ENCODE measurements at places on chromosomes 7 and 10. TPM values are rescaled to one million over a fixed set of nuclear protein-coding genes. Genes with fewer than 3 reads are reported as not detected.

GRCh38 chr10:86651631-86652331 lies 2.6 kb upstream of the OPN4 start:
- no peak overlapping the region for H3K27ac ChIP-seq
- H3K4me1 ChIP-seq = no peaks in the 10 kb centered on the region
- no peaks in the 10 kb centered on the region for H3K27me3 ChIP-seq
- no peak for DNase-seq
- no peak overlapping the region for H3K4me3 ChIP-seq

DNA sequence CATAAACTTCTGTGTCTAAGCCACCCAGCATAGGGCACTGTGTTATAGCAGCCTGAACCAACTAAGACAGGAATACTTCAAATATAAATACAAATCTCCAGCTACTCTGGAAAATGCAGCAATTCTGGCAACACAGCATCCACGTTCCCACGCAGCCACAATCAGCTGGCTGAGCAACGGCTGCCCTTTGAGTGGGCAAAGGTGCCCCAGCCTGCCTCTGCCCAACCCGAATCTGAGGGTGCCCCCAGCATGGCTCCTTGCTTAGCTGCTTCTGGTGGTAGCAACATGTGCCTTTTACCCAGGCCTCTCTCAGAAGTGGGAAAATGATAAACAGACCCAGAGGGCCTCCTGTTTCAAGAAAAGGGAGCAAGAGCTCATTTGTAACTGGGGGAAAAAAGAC lies 12.0 kb downstream of the DRGX start:
- DNase-seq = no peak
- no peak overlapping the region for H3K27ac ChIP-seq
- no peaks in the 10 kb centered on the region for H3K4me1 ChIP-seq
- H3K4me3 ChIP-seq = no peak overlapping the region
- H3K36me3 ChIP-seq = no peaks in the 10 kb centered on the region

GRCh38 chr10:31025142-31025541 lies 6.5 kb downstream of the ZNF438 start:
- H3K4me1 ChIP-seq = peaks cover 4% of the 10 kb centered on the region
- no peak overlapping the region for H3K27ac ChIP-seq
- H3K36me3 ChIP-seq = no peaks in the 10 kb centered on the region
- H3K27me3 ChIP-seq = no peaks in the 10 kb centered on the region
- no peak for DNase-seq

DNA sequence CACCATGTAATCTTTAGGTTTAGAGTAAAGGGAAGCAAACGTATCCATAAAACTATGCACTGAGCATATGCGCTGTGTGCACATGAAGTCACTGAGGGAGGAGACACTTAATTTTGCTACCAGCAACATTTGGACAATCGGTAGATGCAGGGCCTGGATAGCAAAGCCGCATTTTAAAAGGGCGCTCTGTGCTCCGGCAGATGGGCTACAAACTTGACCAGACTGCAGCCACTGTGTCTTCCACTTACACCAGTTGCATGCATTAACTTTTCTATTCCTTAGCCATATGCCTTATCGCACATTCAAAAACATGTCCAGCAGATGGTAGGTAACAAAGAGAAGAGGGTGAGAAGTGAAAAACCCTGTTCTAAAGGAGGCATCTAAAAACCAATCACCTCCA lies 18.3 kb downstream of the FAM171A1 start:
- H3K27me3 ChIP-seq = no peaks in the 10 kb centered on the region
- DNase-seq = no peak
- H3K36me3 ChIP-seq = no peaks in the 10 kb centered on the region
- peaks cover 14% of the 10 kb centered on the region for H3K4me1 ChIP-seq

DNA sequence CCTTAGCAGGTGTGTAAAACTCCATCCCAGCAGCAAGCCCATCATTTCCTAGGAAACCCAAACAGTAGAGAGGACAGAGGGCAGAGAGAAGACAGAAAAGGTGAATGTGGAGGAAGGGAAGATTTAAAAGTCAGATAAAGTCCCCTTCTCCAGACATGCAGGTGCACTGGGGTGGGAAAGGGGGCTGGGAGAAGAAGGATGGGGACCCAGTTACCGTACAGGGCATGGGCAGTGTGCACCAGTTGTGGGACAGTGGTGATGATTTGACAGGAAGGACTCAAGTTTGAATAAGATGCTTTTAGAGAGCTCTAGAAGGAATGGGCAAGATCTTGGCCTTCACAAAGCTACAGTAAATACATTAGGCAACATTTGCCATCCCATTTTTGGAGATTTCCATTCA lies 110.7 kb upstream of the PLXNA4 start:
- no peaks in the 10 kb centered on the region for H3K27me3 ChIP-seq
- no peaks in the 10 kb centered on the region for H3K36me3 ChIP-seq
- DNase-seq = no peak
- H3K4me3 ChIP-seq = no peak overlapping the region

Gene TRPV5
- not detected for total RNA-seq

DNA sequence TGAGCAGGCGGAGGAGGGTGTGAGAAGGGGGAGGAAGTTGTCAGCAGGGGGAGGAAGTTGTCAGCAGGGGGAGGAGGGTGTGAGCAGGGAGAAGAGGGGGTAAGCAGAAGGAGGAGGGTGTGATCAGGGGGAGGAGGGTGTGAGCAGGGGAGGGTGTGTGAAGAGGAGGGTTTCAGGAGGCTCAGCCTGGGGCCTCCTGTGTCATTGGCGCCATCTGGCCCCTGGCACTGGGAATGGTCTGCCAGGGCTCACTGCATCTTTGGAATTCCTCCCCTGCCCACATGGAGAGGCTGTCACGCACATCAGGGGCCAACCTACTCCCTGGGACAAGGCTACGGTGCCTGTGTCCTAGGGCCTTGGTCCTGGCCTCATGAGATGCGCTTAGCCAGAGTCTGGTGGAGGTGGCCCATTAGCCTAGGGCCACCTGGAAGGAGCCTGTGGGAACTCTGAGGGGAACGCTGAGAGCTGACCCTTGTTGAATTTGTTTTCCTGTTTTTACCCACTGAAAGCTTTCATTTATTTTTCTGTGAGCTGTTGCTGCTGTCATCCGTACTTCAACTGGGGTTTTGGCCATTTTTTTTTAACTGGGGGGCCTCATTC lies 18.0 kb downstream of the CAMK2B start:
- H3K27ac ChIP-seq = no peak overlapping the region
- H3K4me1 ChIP-seq = peaks cover 9% of the 10 kb centered on the region
- DNase-seq = peak; percentile 44
- no peaks in the 10 kb centered on the region for H3K36me3 ChIP-seq

GRCh38 chr7:22589641-22590201 lies 89.7 kb upstream of the STEAP1B start:
- H3K27ac ChIP-seq = peak overlapping the region; percentile 95
- no peaks in the 10 kb centered on the region for H3K36me3 ChIP-seq
- peak overlapping the region; percentile 48 for H3K4me3 ChIP-seq
- peaks cover 55% of the 10 kb centered on the region for H3K4me1 ChIP-seq
- H3K27me3 ChIP-seq = no peaks in the 10 kb centered on the region
- peak; percentile 91 for DNase-seq

GRCh38 chr7:155992538-155992937 lies 180.3 kb upstream of the SHH start:
- H3K36me3 ChIP-seq = no peaks in the 10 kb centered on the region
- no peak for DNase-seq
- no peaks in the 10 kb centered on the region for H3K4me1 ChIP-seq
- H3K4me3 ChIP-seq = no peak overlapping the region
- no peaks in the 10 kb centered on the region for H3K27me3 ChIP-seq
- no peak overlapping the region for H3K27ac ChIP-seq

GRCh38 chr7:7914547-7914946 lies 54.0 kb upstream of the GLCCI1 start:
- DNase-seq = no peak
- no peaks in the 10 kb centered on the region for H3K36me3 ChIP-seq
- no peaks in the 10 kb centered on the region for H3K27me3 ChIP-seq
- no peaks in the 10 kb centered on the region for H3K4me1 ChIP-seq
- H3K4me3 ChIP-seq = no peak overlapping the region
- no peak overlapping the region for H3K27ac ChIP-seq

GRCh38 chr10:96285331-96285752 lies 14.0 kb upstream of the BLNK start:
- H3K27me3 ChIP-seq = peaks cover 4% of the 10 kb centered on the region
- H3K4me1 ChIP-seq = no peaks in the 10 kb centered on the region
- DNase-seq = no peak
- H3K4me3 ChIP-seq = no peak overlapping the region

Gene SPDYE6
- not detected for total RNA-seq

Gene FANK1
- total RNA-seq = 1.4 TPM

GRCh38 chr10:131909014-131909808 lies 8.4 kb downstream of the PPP2R2D start:
- no peak overlapping the region for H3K4me3 ChIP-seq
- H3K4me1 ChIP-seq = no peaks in the 10 kb centered on the region
- H3K36me3 ChIP-seq = peaks cover 12% of the 10 kb centered on the region

Gene TMEM178B
- total RNA-seq = not detected

DNA sequence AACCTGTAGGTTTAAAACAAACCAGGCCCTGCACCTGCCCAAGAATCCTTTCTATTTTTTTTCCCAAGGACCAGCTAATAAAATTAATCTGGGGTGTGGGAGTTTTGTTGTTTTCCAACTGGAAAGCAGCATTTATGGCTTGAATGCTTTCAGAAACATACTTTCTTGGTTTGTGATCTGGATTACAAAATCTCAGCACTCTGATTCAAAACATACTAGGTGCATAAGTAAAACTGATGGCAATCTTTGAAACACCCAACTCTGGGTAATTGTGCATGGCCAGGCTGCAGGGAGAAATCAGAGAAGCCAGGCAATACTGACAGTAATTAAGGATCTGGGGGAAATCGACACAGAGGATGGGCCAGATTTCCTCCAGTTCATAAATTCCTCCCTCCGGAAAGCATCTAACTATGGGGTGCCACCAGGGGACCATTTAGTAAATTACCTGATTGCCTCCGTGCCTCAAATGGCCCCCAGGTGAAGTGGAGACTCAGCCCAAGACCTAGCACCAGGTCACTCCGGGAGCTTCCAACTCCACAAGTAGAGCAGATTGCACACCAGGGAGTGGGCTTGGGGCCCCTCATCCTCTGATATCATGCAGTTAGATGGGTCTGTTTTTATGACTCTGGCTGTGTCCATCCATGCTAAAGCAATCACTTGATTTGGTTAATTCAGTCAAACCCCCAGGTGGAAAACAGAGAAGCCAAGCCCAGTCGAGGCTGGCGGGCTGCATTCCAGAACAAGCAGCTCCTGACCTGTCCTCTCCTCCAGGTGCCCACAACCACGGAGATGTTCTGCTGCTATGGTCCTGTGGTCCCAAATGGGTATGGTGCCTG lies 15.2 kb upstream of the C10orf53 start:
- no peaks in the 10 kb centered on the region for H3K27me3 ChIP-seq
- H3K36me3 ChIP-seq = no peaks in the 10 kb centered on the region
- no peaks in the 10 kb centered on the region for H3K4me1 ChIP-seq
- H3K27ac ChIP-seq = no peak overlapping the region

Gene SPDYE1
- total RNA-seq = not detected

- no peaks in the 10 kb centered on the region for H3K36me3 ChIP-seq
- no peak overlapping the region for H3K27ac ChIP-seq
- H3K4me3 ChIP-seq = no peak overlapping the region
- DNase-seq = peak; percentile 39
- H3K27me3 ChIP-seq = no peaks in the 10 kb centered on the region
- peaks cover 3% of the 10 kb centered on the region for H3K4me1 ChIP-seq
Measured at GRCh38 chr7:85095366-85095765, 91.5 kb downstream of the SEMA3D start.

Gene SUN3
- total RNA-seq = not detected

- DNase-seq = no peak
- peaks cover 3% of the 10 kb centered on the region for H3K36me3 ChIP-seq
- peak overlapping the region; percentile 35 for H3K4me3 ChIP-seq
- H3K27me3 ChIP-seq = peaks cover 5% of the 10 kb centered on the region
Measured at GRCh38 chr10:84138478-84139125, 707 bp upstream of the GHITM start.

DNA sequence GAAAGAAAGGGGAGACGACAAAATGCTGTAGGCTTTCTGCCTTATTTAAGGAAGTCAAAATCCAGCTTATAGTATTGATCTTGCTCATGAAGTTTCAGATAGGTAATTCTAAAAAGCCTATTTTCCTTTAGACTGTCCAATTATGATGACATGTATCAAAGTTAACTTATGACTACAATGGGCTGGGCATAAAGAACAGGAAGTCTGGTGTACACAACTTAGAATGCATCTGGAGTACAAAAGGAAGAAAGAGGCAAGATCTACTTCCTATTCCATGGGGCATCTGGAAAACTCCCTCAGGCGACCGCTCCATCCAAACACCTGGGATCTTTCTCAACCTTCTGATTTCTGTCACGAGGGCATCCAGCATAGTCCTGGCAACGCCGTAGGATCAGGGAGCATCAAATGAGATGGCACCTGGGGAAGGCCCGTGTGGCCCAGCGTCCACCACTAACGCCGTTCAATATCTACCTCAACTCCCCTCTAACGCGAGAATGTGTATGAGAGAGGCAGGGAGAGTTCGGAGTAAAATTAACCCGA lies 512 bp downstream of the FAM24B start:
- H3K36me3 ChIP-seq = peaks cover 3% of the 10 kb centered on the region
- H3K4me1 ChIP-seq = peaks cover 26% of the 10 kb centered on the region
- peak overlapping the region; percentile 43 for H3K27ac ChIP-seq
- DNase-seq = peak; percentile 39

Gene NOS3
- total RNA-seq = 82.8 TPM

GRCh38 chr7:130878785-130879184 lies 144.8 kb upstream of the KLF14 start:
- H3K4me3 ChIP-seq = no peak overlapping the region
- DNase-seq = no peak
- H3K4me1 ChIP-seq = peaks cover 18% of the 10 kb centered on the region
- peak overlapping the region; percentile 12 for H3K27ac ChIP-seq
- H3K27me3 ChIP-seq = no peaks in the 10 kb centered on the region

- no peaks in the 10 kb centered on the region for H3K36me3 ChIP-seq
- H3K27me3 ChIP-seq = peaks cover 2% of the 10 kb centered on the region
- no peak for DNase-seq
- H3K27ac ChIP-seq = no peak overlapping the region
- H3K4me3 ChIP-seq = no peak overlapping the region
- peaks cover 3% of the 10 kb centered on the region for H3K4me1 ChIP-seq
Measured at GRCh38 chr7:44067064-44067951, 1.9 kb upstream of the PGAM2 start.

DNA sequence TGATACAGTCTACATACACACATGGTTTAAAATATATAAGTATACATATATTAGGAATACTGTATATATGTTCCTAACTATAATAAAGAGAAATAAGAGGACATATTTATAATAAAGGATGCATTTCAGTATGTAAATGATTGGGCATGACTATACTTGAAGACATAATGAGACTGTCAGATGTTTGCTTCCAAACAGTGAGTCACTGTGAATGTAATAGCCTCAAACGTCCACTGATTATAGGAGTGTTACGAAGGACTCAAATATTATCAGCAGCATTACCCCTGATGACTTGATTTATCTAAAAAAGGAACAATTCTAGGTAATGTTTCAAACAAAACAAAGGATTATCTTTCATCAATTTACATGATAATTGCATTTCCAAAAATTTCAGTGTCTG lies 39.9 kb upstream of the NRBF2 start:
- H3K27ac ChIP-seq = no peak overlapping the region
- H3K4me3 ChIP-seq = no peak overlapping the region
- H3K36me3 ChIP-seq = no peaks in the 10 kb centered on the region

Gene ALOX5
- total RNA-seq = not detected

Gene SAMD8
- 22.8 TPM for total RNA-seq

GRCh38 chr10:90148116-90148855 lies 446.9 kb downstream of the KIF20B start:
- H3K4me3 ChIP-seq = no peak overlapping the region
- H3K36me3 ChIP-seq = no peaks in the 10 kb centered on the region
- DNase-seq = peak; percentile 39
- H3K27me3 ChIP-seq = no peaks in the 10 kb centered on the region
- H3K27ac ChIP-seq = no peak overlapping the region
- H3K4me1 ChIP-seq = no peaks in the 10 kb centered on the region

- H3K27ac ChIP-seq = no peak overlapping the region
- no peaks in the 10 kb centered on the region for H3K36me3 ChIP-seq
- no peaks in the 10 kb centered on the region for H3K27me3 ChIP-seq
- H3K4me3 ChIP-seq = no peak overlapping the region
Measured at GRCh38 chr10:7265396-7266123, 145.3 kb downstream of the SFMBT2 start.
